Neuronal stem cell (in vitro differentiated cells): ENCODE measurements at places on chromosomes 7 and 10.
A peak's percentile ranks its signal among the peaks of the same experiment; 100 is the strongest.

GRCh38 chr7:102042016-102042656, 224.7 kb downstream of the CUX1 start:
- no peak for DNase-seq

DNA sequence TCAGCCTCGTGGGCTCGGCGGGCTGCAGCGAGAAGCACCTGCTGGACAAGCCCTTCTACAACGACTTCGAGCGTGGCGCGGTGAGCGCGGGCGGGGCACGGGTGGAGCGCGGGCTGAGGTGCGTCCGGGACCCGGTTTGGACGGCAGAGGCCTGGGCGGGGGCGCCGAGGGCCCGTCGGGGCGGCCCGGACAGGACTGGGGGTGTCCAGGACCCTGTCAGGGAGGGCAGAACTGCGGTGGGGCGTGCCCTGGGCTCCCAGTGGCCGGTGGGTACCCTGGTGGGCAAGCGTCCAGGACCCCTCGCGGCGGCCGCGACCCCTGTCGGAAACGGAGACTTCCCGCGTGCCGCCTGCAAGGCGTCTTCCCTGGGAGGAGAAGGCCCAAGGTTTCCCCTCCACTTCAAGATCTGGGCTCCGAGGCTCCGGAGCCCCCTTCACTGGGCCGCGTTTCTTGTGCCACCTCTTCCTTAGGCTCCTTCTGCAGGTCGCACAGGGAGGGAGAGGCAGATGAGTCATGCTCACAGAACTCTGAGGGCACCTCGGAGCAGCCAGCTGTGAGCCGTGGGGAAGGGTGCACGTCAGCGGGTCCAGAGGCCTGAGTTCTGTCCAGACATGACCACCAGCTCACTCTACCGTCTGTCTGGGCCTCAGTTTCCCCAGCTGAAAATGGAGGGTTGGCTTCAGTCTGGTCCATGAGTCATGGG, 485 bp downstream of the ALOX5 start:
- DNase-seq: peak; percentile 17

DNA sequence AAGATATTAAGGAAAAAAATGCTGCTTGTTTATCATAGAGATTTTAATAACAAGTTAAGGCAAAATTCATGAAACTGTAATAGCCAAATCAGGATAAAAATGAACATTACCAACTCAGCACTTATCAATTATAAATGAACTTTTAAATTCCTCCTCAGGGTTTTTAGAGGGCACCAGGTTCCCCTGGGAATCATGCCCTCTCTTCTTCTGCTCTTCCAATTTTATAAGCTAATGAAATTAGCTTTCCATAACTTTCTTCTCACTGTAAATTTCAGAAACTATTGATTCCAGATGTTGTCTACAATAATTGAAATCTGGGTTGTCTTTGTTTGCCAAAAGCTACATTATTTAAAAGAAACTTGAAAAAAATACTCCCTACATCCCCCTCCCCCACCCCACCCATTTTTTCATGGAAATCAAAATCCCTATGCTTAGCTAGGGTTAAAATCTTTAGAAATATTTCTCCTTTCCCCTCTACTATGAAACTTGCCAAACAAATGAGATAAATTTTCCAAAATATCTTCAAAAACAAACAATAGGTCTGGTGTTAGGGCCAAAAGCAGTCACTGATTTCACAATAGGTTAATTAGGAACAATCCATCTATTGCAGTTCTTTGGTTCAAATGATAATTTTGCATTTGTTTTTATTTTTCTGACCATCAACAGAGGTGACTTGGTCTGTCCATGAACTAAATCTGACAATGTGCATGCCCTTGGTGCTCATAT, 187.7 kb downstream of the DOCK4 start:
- DNase-seq: no peak

GRCh38 chr7:126185959-126186580, 1066.7 kb downstream of the GRM8 start:
- DNase-seq: no peak

DNA sequence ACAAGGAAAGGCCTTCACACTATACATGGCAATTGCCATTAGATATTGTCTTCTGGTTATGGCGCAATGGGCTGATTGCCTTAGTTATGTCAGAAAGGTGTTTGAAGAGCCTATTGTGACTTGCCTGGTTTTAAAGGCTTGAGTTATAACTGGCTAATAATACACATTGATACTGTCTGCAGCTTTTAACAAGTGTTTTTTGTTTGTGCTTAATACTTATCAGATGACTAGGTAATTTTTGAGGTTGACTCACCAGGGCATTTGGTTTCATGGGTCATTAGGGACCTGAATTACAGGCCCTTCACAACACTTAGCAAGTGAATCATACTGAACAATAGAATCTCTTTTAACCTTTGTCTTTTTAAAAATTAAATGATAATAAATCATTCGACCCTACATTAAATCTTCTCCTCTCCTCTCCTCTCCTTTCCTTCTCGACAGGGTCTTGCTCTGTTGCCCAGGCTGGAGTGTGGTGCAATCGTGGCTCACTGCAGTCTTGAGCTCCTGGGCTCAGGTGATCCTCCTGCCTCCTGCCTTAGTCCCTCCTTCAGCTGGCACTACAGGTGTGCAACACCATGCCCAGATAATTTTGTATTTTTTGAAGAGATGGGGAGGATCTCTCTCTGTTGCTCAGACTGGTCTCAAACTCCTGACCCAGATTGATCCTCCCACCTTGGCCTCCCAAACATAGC, 196.3 kb downstream of the JCAD start:
- DNase-seq: no peak

DNA sequence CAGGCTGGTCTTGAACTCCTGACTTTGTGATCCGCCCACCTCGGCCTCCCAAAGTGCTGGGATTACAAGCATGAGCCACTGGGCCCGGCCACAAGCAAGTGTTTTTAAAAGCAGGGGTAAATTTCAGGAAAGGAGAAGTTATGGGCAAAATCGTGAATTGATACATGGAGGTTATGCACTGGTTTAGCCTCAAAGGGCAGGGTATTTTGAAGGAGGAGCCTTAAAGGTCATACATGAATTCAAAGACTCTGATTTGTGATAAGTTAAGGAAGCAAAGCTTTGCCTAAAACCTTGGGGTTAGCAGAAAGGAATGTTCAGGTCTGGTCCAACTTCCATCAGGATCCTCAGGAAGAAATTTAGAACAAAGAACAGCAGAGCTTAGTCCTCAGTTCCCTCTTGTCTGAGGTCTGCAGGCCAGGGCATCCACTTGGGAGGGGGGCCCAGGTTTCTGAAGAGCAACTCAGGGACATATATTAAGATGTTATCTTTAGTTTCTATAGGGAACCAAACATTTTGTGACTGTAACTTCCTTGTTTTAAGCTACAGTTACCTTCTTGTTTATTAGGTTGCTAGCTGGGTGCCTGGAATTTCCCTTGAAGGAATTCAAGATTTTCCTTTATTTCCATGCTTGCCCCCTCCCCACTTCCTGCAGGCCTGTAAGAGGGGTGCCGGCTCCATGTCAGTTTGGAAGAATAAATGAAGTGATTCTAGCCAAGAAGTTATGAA, 2.8 kb upstream of the REPIN1 start:
- DNase-seq: no peak

DNA sequence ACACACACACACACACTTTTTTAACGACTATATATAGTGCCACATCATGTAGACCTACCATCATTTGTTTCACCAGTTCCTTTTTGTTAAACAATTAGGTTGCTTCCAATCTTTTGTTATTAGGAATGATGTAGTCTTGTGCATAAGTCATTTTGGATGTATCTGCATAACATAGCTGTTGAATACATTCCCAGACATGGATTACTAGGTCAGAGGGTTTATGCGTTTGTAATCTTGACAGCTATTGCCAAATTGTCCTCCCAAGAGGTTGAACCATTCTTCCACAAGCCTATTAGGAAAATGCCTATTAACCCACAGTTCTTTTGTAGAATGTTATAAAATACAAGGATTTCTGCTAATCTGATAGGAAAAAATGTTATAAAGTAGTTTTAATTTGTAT, 87.3 kb downstream of the PALS2 start:
- no peak for DNase-seq

- DNase-seq: no peak
Observed at GRCh38 chr7:136078630-136079029, 101.5 kb upstream of the MTPN start.

- no peak for DNase-seq
Observed at GRCh38 chr7:20275637-20276036, 55.1 kb upstream of the ITGB8 start.

- no peak for DNase-seq
Observed at GRCh38 chr7:149856583-149856982, 17.2 kb upstream of the ATP6V0E2 start.

- no peak for DNase-seq
Observed at GRCh38 chr10:10785627-10786026, 232.0 kb upstream of the CELF2 start.

DNA sequence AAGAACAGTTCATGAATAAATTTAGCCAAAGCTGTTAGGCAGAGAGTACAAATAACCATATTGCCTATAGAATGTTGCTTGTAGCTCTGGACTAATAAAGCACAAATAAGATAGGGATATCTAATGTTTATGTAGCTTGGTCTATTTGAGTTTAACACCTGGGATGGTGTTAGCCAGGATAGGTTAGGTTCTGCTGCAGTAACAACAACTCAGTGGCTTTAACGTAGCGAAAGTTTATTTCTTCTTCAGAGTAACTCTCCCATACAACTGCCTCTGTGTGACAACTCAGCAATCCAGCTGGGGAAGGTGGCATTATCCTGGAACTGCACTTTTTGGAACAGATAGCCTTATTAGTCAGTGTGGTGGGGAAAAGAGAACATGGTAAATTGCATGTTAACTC, 52.2 kb upstream of the STEAP4 start:
- DNase-seq: no peak

GRCh38 chr10:30207485-30208052, 141.5 kb downstream of the MTPAP start:
- no peak for DNase-seq

DNA sequence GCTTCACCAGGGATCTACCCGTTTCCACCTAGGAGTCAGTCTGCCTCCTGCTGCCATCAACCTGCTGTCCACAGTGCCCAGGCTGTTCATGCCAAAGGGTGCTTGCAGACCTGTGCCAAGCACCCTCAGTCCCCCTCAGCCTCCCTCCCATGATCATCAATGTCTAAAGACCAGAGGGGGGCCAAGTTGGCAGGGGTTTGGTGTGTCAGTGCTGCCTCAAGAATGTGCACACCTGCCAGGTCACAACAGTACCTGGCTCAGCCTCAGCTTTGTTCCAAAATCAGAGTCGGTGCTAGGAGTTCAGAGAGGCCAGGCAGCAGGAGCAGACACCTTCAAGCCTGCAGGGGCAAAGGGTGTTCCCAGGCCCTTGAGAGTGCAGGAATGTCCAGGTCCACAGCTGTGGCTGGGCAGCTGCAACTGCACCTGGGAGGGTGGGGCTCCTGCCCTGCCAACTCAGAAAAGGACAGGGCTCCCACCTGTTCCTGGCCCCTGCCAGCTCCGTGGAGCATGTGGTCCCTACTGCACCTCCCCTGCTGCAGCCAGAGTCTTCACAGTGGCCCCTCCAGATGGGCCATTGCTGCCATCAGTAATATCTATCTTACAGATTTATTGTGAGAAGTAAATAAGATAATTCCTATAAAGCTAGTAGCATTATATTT, 219.5 kb downstream of the POLR1F start:
- no peak for DNase-seq

- DNase-seq: no peak
Observed at GRCh38 chr7:51344406-51345138, 28.0 kb upstream of the COBL start.

GRCh38 chr7:30988351-30989005, 24.7 kb downstream of the GHRHR start:
- no peak for DNase-seq

- no peak for DNase-seq
Observed at GRCh38 chr10:124670849-124671248, 73.3 kb downstream of the FAM53B start.

- DNase-seq: no peak
Observed at GRCh38 chr10:131814567-131815265, 86.1 kb upstream of the PPP2R2D start.

- DNase-seq: no peak
Observed at GRCh38 chr10:8269976-8270375, 215.5 kb downstream of the GATA3 start.

- no peak for DNase-seq
Observed at GRCh38 chr7:108004220-108005142, 1.5 kb upstream of the LAMB1 start.

- DNase-seq: no peak
Observed at GRCh38 chr10:60044971-60045370, 138.6 kb upstream of the CCDC6 start.

DNA sequence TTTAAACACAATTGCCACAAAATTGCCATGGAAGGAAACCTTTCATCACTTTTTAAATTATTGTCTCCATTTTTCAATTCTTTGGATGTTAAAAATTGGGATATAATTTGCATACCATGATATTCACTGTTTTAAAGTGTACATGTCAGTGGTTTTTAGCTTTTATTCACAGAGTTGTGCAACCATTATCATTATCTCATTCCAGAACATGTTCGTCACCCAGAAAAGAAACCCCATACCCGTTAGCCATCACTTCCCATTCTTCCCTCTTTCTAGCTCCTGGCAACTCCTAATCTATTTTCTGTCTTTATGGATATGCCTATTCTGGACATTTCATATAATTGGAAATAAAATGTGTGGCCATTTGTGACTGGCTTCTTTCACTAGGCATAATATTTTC, 260.3 kb upstream of the FERD3L start:
- DNase-seq: no peak

GRCh38 chr7:77455321-77455720, 39.2 kb upstream of the GSAP start:
- DNase-seq: no peak

DNA sequence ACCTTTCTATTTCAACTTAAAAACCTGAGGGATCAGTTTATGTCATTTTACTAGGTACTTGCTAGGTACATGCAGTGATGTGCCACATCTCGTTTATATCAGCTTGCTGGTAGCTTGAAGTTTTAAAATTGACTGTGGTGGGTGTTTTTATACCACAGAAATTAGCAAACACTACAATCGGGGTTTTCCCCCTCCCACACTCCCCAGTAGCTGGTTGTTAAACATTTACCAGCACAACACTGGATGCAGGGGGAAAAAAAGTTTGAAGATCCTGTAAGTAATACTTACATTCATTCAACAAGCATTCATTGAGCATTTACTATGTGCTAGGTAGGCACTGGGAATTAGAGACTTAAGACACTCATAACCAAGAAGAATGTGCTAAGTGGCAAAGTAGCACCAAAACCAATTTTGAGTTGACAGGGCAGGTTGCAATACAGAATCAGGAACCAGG, 32.6 kb downstream of the USP6NL start:
- no peak for DNase-seq

- no peak for DNase-seq
Observed at GRCh38 chr10:26391701-26392695, 46.1 kb upstream of the APBB1IP start.
